Metanephros (tissue), 2 donors: ENCODE measurements at places on chromosomes 6 and 20. TPM values are rescaled to one million over a fixed set of nuclear protein-coding genes. Genes with fewer than 3 reads are reported as not detected.

ITPA gene
- 42.7 TPM for total RNA-seq

FARS2 gene
- 34.9 TPM for total RNA-seq

RBPJL gene
- not detected for total RNA-seq

PDE7B gene
- total RNA-seq: 13.0 TPM

PAK5 gene
- 0.06 TPM for total RNA-seq

BMP6 gene
- 8.6 TPM for total RNA-seq

TINAG gene
- total RNA-seq: 17.2 TPM

C6orf163 gene
- 6.2 TPM for total RNA-seq

SCUBE3 gene
- 26.9 TPM for total RNA-seq

THBS2 gene
- 61.5 TPM for total RNA-seq

PPP1R3G gene
- total RNA-seq: 5.0 TPM

DEK gene
- total RNA-seq: 88.7 TPM

KIAA1755 gene
- 4.2 TPM for total RNA-seq

GRM1 gene
- total RNA-seq: 0.23 TPM

NCOA3 gene
- 49.7 TPM for total RNA-seq

TCP11 gene
- total RNA-seq: 1.5 TPM
